ENCODE measurements at places on chromosomes 12 and 14.

- DNase-seq, result no peak
These were observed 47.4 kb downstream of the ATF7 start for GRCh38 chr12:53578783-53579182.

DNA sequence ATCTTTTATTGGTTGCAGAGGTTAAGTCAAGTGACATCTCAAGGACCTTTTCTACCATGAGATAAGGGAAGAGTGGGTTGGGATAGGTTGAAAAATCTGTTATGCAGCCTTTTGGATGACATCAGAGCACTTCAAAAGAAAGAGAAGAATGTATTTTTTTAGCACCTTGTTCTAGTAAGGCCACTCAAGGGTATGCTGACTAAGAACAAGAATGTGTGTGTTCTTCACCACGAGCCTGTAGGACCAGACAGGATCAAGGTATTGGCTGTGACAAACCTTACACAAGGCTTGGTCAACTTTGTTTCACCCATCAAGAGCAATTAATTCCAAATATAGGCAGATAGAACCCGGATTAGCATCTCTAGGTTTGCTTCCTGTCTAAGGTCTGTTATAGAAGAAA is 142.5 kb downstream of the SAMD4A start:
- no peak for DNase-seq

GRCh38 chr14:104366931-104367865 is 212.4 kb upstream of the C14orf180 start:
- no peak for DNase-seq

DNA sequence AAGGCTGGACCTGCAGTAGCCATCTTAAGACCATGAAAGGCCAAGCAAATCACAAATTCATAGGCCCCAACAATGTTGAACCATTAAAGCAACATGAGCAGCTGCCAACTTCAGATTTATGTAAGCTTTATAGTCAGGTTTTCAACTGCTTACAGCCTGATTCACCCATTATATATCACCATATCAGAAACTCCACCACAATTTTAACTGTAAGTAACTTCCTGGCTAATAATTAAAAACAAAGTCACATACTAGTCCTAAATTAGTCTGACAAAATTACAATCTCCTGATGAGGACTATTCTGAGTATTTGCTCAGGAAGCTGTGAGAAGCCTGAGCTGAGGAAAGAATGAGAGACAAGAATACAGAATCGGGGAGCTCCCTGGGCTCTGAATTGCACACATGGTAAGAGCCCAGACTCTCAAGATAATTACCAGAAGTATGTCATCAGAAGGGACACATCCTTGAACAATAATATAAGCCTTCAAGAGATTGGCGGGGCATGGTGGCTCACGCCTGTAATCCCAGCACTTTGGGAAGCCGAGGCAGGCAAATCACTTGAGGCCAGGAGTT is 55.1 kb downstream of the NUMB start:
- DNase-seq, result no peak

GRCh38 chr12:113459981-113460380 is 11.7 kb downstream of the LHX5 start:
- no peak for DNase-seq

- DNase-seq, result no peak
These were observed 62.5 kb downstream of the BICDL1 start for GRCh38 chr12:120051535-120051934.

DNA sequence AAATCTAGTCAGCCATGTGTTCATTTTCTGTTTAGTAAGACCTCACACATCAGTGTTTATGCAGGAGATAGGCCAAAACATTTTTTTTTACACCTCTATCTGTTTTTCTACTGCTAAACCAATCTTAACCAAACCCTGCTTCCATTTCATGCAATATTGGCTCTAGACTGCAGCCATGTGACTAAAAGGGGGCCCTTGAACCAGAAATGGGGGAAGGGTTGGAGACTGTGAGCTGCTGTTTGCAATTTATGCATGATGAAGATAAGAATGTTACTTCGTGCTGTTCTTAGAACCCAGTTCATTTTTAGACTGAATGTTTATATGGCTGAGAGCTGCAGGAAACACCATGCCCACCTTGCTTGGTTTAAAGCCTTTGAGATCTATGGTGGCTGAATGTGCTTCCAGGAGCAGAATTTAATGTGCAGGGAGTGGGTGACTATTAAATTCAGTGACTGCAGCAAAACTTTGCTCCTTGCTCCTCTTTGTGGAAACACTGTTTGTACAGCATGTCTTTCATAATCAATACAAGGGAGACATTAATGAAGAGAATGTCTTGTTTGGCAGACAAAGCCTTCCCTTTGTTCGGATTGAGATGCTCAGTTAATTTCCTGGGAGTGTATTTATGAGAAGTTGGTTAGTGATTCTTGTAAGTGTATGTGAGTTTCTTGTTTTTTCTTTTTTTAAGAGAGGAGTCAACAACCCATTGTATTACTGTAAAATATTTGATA is 53.6 kb downstream of the CHST11 start:
- DNase-seq, result no peak

Measured in C1 segment of cervical spinal cord (tissue), 14 donors.